Activated T-helper 1 cell treated with anti-CD3 and anti-CD28 coated beads, Interleukin-2, amount 50 U/mL, for 16 hours (primary cell): ENCODE measurements at places on chromosomes 3 and 15.

DNA sequence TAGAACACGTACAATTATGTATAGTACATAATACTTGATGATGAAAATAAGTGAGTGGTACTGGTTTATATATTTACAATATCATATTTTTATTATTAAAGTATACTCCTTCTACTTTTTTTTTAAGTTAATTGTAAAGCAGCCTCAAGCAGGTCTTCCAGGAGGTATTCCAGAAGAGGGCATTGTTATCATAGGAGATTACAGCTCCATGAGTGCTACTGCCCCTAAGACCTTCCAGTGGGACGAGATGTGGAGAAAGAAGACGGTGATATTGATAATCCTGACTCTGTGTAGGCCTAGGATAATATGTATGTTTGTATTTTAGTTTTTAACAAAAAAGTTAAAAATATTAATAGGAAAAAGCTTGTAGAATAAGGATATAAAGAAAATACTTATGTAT lies 40.3 kb upstream of the SCN5A start:
- DNase-seq = no peak

GRCh38 chr3:98966862-98967546 lies 65.5 kb upstream of the DCBLD2 start:
- DNase-seq = no peak

GRCh38 chr3:41681479-41681878 lies 280.4 kb downstream of the ULK4 start:
- no peak for DNase-seq

DNA sequence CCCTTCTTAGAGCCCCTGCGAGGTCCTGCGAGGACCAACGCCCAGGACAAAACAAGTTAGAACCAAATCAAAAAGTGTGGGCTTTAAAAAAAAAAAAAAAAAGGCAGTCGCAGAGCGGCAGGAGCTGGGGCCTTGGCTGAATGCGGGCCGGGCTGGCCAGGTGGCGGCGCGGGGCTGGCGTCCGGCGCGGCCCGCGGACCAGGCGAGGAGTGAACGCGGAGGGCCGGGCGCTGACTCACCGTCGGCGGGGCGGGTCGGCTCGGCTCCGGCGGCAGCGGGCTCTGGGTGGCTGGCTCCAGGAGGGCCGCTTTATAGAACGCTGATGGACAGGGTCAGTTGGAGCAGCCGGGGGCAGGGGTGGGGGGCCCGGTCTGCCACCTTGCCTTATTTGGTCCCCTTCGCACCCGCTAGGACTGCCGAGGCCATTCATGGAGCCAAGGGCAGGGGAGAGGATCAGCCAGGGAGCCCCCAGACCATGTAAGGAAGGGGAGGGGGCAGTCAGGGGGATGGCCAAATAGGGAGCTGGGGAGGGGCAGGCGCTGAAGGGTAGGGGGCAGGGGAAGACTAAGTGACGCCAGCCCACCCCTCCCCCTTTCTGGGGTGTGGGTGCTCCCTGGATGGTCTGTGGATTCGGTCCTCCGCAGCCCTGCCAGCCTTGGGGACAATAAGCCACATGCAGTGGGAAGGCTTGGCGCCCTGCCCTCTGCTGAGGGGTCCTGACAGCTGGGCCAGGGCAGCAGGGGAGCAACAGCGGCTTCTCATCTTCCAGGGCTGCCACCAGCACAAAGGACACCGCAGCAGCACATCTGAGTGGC lies at the start of gene ACTC1:
Gene ACTC1 (minus strand): TSS at position 283 of the 815 bp plus-strand sequence. CDS start 741 bp downstream, outside the sequence.
- no peak for DNase-seq

GRCh38 chr3:143975554-143976152 lies 4.0 kb downstream of the DIPK2A start:
- no peak for DNase-seq

GRCh38 chr3:111690242-111690641 lies 95.1 kb upstream of the ZBED2 start:
- no peak for DNase-seq

GRCh38 chr15:74384881-74385643 lies 17.6 kb upstream of the CYP11A1 start:
- DNase-seq = no peak
